ENCODE measurements at places on chromosomes 1 and 21. TPM values are rescaled to one million over a fixed set of nuclear protein-coding genes. Genes with fewer than 3 reads are reported as not detected.

AKIRIN1 gene
- total RNA-seq = 235 TPM

EXOC8 gene
- 10.5 TPM for total RNA-seq

CYP4A11 gene
- not detected for total RNA-seq

NFASC gene
- 5.0 TPM for total RNA-seq

CDA gene
- total RNA-seq = 6.5 TPM

ZNF648 gene
- 1.4 TPM for total RNA-seq

SLC25A34 gene
- 1.5 TPM for total RNA-seq

DMBX1 gene
- total RNA-seq = 2.3 TPM

DIO1 gene
- total RNA-seq = not detected

KRTAP19-1 gene
- not detected for total RNA-seq

ARTN gene
- total RNA-seq = 10.6 TPM

CFAP74 gene
- 0.28 TPM for total RNA-seq

SPRR2B gene
- not detected for total RNA-seq

ANGPTL3 gene
- total RNA-seq = not detected

LIN9 gene
- 9.5 TPM for total RNA-seq

TENT5C gene
- 0.18 TPM for total RNA-seq

C4BPB gene
- not detected for total RNA-seq

MROH9 gene
- total RNA-seq = not detected

SEMA6C gene
- total RNA-seq = 12.3 TPM
